ENCODE measurements at places on chromosomes 3 and 15.

DNA sequence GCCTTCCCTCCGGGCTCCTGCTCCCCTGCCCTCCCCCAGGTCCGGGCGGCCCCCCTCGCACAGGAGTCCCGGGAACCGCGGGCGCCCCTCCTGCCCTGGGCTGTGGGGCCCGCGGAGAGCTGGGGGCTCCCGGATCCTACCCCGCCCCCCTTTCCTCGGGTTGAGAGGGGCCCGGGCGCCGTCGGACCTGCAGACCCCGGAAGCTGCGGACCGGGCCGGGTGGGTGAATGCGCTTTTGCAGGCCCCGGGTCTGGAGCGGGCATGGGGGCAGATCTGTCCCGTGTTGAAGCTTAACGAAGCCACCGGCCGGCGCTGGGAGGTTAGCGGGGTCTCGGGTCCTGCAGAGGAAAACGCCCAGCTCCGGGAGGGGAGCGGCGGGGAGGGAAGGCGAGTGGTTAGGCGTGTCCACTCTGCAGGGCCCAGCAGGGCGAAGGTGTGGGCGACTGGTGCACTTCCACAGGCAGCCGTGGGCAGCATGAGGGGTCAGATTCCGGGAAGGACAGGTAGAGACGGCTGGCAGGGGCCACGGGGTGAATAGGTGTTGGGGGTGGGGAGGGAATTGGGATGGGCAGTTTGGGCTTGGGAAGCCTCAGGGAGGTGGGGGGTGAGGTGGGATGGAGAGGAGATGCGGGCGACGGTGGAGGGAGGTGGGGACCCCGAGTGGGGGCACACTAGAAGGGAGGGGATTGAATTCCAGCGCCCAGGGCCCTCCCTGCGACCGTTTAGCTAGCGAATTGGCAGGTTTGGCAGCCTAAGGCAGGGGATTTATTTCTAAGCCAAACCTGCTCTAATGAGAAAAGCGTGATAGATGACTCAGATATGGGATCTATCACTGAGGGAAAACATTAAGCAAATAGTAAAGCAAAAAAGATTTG lies 635 bp downstream of the CD276 start:
- DNase-seq = peak; percentile 66

DNA sequence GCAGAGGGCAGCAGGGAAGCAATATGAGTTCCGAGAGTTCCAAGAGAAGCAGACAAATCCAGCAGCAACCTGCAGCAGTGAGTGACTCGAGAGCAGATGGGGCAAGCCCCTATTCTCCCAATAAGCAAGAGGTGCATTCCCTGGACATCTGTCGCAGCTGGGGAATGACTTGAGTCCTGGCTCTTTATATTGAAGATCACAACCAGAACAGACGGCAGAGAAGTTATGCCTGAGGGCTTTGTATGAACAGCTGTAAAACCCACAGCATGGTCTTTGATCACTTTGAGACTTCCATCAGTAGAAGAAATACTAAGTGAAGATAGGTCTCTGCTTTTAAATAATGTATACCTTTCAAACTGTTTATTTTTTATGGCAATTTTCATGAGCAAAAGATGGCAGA lies 23.6 kb upstream of the C3orf22 start:
- DNase-seq = no peak

DNA sequence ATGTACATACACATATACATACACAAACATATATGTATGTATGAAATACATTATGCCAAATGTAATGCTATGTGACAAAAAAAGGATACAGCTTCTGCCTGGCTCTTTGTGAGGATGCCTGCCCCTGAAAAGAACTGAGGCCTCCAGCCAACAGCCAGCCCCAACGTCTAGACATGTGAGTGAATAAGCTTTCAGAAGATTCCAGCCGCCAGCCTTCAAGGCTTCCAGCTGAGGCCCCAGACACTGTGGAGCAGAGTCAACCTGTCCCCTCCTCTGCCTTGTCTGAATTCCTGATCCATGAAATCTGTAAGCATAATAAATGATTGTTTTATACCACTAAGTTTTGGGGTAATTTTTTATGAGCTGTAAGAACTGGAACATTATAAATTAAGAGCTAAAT lies 24.7 kb downstream of the GXYLT2 start:
- peak; percentile 58 for DNase-seq

- DNase-seq = no peak
Measured at GRCh38 chr3:15997274-15997943, 177.1 kb upstream of the GALNT15 start.

GRCh38 chr15:101492766-101493692 lies 3.5 kb upstream of the PCSK6 start:
- DNase-seq = no peak

DNA sequence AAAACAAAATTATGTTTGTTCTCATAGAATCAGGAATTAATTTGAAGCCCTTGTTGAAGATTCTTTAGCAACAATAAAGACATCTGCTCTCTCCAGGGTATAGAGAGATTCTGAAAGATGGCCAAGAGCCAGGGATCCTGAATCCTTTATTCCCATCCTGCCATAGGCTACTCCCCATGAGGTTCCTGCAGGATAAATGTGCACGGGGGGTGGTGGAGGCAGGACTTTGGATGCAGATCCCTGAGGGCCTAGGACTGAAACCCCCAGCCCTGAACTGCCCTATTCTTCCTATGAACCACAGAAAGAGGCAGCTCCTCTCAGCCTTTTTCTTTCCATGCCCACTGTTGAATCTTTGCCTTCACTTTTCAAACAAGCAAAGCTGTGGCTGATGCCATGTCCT lies 17.1 kb downstream of the TMEM108 start:
- no peak for DNase-seq

GRCh38 chr3:11386465-11387113 lies 114.4 kb downstream of the ATG7 start:
- no peak for DNase-seq

GRCh38 chr3:46442576-46443530 lies 21.9 kb downstream of the LTF start:
- no peak for DNase-seq

GRCh38 chr3:127978636-127979035 lies 63.6 kb downstream of the KBTBD12 start:
- no peak for DNase-seq

- no peak for DNase-seq
Measured at GRCh38 chr3:51295625-51296024, 89.5 kb upstream of the MANF start.

DNA sequence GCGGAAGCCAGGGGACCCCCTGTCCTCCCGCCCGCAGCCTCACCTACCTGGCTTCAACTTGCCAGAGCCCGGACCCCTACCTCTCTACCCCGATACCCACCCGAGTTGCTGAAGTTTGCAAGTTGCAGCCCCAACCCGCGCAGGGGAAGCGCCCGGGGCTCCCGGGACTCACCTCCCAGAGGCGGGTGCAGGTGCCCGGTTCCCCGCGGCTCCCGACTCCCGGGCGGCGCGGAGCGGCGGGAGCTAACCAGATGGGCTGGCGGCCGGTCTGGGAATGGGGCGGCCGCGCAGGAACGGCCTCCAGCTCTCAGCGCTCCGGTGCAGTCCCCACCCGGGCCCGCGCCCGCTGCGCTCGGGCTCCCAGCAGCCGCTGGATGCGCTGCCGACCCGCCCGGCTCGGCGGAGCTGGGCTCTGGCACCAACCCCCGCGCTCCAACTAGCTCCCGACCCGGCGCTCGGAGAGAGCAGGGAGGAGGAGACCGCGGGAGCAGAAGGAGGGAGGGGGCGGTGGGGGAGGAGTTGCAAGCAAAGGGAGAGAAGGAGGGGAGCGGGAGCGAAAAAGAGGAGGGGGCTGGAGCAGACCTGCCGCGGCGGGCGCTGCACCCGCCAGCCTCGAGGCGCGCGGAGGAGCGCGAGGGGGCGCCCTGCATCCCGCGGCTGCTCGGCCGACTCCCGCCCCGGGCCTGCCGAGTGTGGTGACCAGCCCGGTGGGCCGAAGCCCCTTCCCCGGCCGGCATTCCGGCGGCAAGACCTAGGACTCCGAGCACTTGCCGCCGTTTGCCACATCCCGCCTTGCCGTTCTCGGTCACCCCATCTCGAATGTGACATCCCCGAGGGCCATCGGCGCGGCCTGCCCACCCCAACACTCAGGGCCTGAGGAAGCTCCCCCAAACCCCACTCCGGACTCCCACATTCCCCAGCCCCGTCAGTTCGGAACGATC lies at the start of gene SEMA5B:
Gene SEMA5B, minus strand, starts transcription at position 472 of the 941 bp plus-strand sequence. CDS start 66,500 bp downstream, outside the sequence.
- DNase-seq = peak; percentile 22

GRCh38 chr3:102025606-102026270 lies 176.4 kb downstream of the NFKBIZ start:
- no peak for DNase-seq

- DNase-seq = peak; percentile 31
Measured at GRCh38 chr3:38029400-38030125, at the start of gene PLCD1. Gene PLCD1, minus strand, starts transcription at chr3:38029642. Its CDS starts 103 bp downstream, at chr3:38029539.

DNA sequence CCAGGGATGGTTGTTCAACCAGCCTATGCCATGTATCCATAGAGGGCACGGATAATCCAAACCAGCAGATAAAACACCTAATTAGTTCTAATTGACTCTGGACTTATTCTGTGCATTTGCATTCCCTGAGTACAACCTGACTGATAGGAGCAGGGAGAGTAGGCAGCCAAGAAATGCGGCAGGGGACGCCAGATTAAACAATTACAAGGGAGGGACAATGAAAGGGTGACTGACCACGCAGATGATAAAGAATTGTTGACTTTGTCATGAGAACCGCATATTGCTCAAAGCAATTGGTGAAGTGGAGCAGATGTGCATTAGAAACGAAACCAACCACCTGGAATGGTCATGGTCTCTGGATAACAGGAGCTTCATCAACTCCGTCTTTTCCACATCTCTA lies 369.1 kb upstream of the FRG2C start:
- DNase-seq = no peak

DNA sequence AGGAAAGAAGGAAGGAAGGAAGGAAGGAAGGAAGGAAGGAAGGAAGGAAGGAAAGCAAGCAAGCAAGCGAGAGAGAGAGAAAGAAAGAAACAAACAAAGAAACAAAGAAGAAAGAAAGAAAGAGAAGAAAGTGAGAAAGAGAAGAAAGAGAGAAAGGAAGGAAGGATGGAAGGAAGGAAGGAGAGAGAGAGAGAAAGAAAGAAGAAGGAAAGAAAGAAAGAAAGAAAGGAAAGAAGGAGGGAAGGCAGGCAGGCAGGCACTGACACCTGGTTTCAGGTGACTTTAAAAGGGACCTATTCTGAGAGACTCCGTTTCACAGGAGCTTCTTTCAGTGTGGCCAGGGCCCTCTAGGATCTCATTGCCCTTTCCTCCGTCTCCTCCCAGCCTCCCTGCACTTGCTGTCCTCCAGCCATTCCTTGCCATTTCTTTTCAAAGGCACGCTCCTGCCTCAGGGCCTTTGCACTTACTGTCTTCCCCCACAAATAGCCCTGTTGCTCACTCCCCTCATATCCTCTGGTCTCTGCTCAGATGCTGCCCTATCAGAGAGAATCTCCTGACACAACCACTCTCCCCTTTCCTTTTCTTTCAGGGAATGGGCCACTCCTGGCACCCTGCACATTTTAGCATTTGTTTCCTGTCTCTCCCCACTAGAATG lies 31.5 kb downstream of the IL12A start:
- DNase-seq = no peak

GRCh38 chr15:80760960-80761359 lies 18.2 kb upstream of the CEMIP start:
- no peak for DNase-seq

DNA sequence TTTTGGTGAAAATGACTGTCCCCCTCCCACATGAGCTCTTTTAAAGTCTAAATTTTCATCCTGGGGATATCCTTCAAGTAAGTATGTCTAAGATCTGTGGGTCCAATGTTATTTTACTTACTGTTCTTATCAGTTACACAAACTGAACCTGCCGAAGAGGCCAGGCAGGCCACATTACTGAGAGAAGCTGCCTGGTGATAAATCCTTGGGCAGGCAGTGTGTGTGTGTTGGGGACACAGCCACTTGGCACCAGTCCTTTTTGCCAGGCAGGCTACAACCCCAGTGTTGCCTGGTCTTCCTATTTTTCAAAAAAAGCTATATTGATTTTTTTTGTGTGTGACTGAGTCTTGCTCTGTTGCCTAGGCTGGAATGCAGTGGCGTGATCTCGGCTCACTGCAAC lies 50.6 kb upstream of the RASA2 start:
- DNase-seq = no peak

DNA sequence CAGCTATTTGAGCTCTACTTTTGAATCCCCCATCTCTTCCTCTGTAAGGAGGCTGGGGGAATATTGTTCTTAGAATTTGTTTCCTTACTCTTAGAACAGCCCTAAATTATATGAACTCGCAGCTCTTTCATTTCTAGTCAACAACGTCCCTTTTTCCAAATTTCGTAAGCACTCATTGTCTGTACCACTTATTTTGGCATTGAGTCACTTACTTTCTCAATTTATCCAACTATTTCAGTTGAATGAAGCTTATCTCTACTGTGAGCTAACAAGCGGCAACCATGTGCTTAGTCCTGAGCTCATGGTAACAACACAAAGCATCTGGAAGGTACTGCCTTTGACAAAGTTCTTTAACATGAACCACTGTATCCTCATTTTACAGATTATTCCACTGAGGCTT lies 191.1 kb downstream of the GREM1 start:
- peak; percentile 25 for DNase-seq

GRCh38 chr3:194532591-194532990 lies 45.8 kb upstream of the ATP13A3 start:
- DNase-seq = no peak

DNA sequence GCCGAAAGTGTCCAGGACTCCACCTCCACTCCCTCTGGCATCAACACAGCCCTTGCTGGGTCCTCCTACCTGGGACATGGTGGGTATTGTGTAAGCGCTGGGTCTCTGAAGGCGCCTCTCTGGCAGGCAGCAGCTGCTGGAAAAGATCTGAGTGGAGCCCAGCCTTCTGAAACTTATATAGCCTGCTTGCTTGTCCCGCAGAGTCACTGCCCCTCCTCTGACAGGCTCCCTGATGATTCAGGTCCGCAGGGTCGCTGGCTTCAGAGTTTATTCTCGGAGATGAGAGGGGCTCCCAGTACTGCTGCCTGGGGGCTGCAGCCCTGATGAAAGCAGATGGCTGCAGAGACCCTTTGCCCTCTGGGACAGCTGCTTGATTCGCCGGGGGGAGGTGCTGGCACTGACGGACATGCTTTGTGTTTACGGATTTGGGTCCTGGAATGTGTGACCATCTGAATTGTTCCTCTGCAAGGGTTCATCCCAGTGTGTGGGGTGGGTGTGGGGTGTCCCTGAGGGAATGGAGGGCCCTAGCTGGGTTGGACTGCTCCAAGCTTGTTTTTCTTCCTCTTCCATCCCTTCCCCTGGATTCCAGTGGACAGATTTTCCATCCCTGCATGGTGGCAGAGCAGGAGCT lies at the start of gene MUSTN1:
Gene MUSTN1, minus strand, starts transcription at position 149 of the 631 bp plus-strand sequence. Its CDS starts 71 bp downstream, at position 78.
- DNase-seq = peak; percentile 55

- peak; percentile 15 for DNase-seq
Measured at GRCh38 chr15:41286665-41287333, 45.6 kb downstream of the OIP5 start.

- DNase-seq = peak; percentile 31
Measured at GRCh38 chr15:39230205-39230907, 350.5 kb upstream of the THBS1 start.

GRCh38 chr15:89384176-89384604 lies 49.6 kb upstream of the POLG start:
- no peak for DNase-seq

GRCh38 chr15:63677778-63678177 lies 80.6 kb downstream of the FBXL22 start:
- DNase-seq = no peak

DNA sequence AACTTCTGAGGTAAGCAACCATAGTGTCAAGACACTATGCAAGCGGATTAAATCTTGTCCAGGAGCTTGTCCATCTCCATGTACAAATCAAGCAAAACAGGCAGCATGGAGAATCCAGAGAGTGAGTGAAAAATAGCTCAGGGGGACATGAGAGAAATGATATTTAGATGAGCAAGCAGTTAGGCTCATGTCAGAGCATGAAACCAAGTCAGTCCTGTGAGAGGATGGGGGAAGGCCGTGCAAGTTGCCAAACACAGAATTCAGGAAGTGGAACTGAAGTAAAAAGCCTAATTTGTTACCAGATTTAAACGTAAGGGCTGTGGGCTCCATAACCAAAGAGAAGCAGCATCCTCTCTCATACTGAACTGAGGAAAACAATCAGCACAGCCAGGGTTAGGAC lies 995.9 kb downstream of the MCTP2 start:
- DNase-seq = no peak
